NCI-H1930 (cell line): ENCODE measurements at places on chromosomes 3 and 15.

GRCh38 chr3:71972031-71972430 is 187.1 kb upstream of the PROK2 start:
- no peak for DNase-seq

DNA sequence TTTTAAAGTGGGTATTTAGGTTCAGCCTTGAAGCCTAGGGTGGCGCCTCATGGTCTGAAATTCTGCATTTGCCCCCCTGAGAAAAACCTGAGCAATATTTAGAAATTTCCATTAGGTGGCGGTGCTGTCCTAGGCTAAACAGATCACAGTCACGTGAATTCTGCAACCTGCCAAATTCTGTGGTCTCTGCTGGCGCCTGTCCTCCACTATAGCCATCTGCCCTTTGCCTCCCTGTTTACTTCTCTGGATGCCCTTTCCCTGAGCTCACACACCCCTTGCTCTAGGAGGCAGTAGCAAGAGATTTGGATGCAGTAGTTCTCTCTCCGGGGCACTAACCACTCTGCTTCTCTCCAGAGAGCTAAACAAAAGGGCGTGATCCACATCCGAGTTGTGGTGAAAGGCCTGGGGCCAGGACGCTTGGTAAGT is 9.1 kb downstream of the MRPS11 start:
- no peak for DNase-seq

- DNase-seq: no peak
These were observed 369.6 kb upstream of the RORA start for GRCh38 chr15:61598655-61599054.

DNA sequence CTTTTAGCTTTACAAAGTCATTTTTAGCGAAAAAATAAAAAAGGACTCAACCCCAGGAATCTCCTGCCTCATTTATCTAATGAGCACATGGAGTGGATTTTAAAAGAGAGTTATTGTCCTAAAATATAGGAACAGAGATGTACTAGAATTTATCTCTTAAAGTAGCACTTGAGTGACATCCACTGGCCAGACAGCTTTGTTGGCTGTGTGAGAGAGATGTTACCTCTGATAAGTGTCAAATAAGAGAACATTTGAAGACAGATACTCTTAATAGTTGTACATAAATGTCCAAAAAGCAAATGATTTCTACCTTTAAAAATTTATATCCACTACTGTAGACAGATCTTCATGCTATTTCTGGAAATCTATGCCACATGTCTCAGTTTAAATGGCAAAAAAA is 12.3 kb upstream of the MFSD1 start:
- DNase-seq: no peak

- no peak for DNase-seq
These were observed 23.1 kb upstream of the GP5 start for GRCh38 chr3:194422188-194422587.

DNA sequence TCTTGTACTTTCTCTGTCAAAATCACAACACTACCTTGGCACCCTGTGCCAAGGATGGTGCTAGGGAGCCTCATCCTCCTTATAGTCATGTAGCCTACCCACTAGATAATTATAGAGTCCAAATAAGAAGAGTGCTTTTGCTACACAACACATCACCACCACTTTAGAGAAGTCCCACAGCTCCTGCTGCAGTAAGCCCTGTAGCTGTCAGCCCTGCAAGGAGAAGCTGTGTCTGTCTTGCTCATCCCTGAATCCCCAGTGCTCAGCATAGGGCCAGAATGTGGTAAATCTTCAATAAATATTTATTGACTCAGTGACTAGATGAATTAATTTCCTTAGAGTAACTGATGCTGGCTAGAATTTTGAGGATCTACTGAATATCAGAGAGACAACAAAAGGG is 190.8 kb downstream of the ZNF621 start:
- no peak for DNase-seq

GRCh38 chr3:25982756-25983155 is 192.9 kb downstream of the OXSM start:
- no peak for DNase-seq

DNA sequence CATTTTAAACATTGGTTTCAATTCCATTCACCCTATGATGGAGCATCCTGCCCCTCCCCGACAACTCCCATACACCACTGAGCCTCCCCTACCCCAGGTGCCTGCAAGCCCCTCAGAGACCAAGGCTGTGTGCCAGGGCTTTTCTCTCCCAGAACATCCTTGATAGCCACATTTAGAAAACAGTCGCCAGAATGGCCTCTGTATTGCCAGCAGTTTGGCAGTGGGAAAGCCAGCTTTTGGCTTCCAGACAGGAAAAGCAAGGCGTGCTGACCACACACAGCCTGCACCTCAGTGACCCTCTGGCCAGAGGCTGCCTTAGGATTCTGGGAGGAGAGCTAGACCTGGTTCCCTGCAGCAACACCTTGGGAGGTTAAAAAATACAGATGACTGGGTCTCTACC is 18.2 kb upstream of the HRH1 start:
- DNase-seq: no peak

DNA sequence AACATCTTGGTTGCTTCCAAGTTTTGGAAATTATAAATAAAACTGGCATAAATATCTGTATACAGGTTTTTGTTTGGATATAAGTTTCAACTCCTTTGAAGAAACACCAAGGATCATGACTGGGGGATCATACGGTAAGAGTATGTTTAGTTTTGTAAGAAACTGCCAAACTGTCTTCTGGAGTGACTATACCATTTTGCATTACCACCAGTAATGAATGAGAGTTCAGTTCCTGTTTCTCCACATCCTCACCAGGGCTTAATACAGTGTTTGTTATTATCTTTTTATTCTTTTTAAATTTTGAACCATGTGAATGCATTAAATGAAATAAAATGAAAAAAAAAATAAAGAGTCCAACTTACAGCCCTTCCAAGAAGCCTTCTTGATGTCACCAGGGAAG is 3.7 kb upstream of the ANKUB1 start:
- DNase-seq: no peak

DNA sequence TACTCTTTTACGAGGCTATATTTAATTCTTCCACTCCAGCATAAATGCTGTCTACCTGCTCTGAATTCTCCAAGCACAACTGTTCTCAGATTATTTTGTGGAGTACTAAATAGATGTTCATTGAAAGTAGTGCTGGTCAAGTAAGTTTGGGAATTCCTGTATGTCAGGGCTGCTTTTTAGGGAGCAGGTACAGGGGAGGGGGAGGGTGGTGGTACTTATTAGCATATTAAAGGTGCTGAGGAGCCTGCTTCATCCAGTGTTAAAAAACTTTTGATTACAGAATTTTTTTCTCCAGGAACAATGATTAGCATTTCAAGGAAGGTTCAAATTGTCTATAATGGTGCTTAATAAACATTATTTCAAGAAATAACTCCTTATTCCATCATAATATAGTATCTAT is 59.2 kb downstream of the PPM1L start:
- no peak for DNase-seq

DNA sequence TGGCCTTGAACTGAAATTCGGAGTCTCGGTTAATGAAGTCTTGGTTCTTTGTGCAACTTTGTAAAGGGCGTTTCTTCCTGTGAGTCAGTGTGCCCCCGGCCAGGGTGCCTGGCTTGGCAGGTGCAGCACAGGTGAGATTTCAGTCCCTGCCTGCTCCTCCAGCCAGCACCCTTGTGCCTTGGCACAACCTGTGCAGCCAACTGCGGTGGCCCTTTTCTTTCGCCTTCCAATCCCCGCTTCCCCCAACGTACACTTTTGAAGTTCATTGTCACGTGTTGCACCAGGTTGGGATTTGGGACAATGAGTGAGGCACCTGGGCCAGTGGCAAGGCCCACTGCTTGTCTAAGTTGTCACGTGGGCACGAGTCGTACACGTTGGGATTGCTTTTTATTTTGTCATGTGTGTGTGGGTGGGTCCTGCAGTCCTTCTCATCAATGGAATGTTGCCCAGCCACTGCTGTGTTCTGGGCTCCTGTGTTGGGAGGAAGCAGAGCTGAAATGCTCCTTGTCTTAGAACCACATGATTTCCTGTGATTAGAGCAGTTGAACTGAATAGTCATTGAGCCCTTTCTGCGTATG is 242.9 kb upstream of the BHLHE40 start:
- no peak for DNase-seq

DNA sequence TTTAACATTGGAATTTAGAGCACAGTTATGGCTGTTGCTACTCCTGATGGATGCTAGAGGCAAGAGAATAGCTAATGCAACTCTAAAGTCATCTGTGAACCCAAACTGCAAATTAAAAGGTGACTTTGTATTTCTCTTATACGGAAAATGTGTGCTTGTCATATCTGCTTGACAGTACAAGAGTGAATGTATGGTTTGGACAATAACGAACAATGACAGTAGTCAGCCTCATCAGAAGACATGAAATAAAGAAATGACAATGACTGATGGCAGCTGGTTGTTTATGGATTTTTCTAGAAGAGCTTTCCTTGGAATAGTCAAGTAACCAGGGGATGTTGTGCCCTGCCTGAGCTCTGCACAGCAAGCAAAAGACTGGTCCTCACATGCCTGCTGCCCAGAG is 168.8 kb upstream of the FEZF2 start:
- DNase-seq: no peak

DNA sequence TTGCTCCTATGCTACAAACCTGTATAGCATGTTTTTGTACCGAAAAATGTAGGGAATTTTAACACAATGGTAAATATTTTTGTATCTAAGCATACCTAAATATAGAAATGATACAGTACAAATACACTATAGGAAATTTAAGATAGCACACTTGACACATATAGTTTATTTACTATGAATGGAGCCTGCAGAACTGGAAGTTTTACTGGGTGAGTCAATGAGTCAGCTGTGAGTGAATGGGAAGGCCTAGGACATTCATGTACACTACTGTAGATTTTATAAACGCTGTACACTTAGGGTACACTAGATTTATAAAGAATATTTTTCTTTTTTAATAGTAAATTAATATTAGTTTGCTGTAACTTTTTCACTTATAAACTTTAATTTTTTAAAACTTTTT is 707.7 kb upstream of the EPHA6 start:
- no peak for DNase-seq

GRCh38 chr3:157914882-157915281 is 191.3 kb downstream of the SHOX2 start:
- DNase-seq: no peak

GRCh38 chr15:59186501-59186900 is 20.1 kb upstream of the LDHAL6B start:
- no peak for DNase-seq

- DNase-seq: no peak
These were observed 604 bp upstream of the MED12L start for GRCh38 chr3:151084893-151085226.
